ENCODE measurements at places on chromosomes 4 and X. TPM values are rescaled to one million over a fixed set of nuclear protein-coding genes. Genes with fewer than 3 reads are reported as not detected.

RAB33A gene
- total RNA-seq, result 1.3 TPM

DNA sequence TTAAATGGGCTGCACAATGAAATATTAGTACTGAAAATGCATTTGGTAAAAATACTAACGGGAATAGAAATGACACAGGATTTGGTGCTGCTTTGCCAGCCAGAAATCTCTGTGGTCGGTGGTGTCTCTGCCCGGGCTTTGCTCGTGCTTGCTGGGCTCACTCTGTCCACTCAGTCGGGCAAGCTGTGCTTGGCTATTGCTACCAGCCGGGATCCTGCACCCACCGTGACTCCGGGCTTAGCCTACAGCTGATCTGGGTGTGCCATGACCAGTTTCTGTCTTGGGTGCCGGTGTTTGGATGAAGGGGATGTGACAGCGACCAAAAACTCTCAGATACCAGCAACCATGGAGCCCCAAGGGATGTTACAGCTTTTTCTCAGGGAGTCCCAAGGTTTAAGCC lies 487.7 kb downstream of the TECRL start:
- no peaks in the 10 kb centered on the region for H3K27me3 ChIP-seq
- DNase-seq, result peak; percentile 53
- H3K4me1 ChIP-seq, result no peaks in the 10 kb centered on the region
- H3K36me3 ChIP-seq, result no peaks in the 10 kb centered on the region

PITX2 gene
- 0.95 TPM for total RNA-seq

F11 gene
- 0.14 TPM for total RNA-seq

GRCh38 chr4:5783486-5783885 lies 72.5 kb downstream of the EVC start:
- peak; percentile 26 for DNase-seq
- no peaks in the 10 kb centered on the region for H3K4me1 ChIP-seq
- no peak overlapping the region for H3K27ac ChIP-seq
- H3K4me3 ChIP-seq, result no peak overlapping the region
- H3K27me3 ChIP-seq, result no peaks in the 10 kb centered on the region

- no peak for DNase-seq
- no peak overlapping the region for H3K27ac ChIP-seq
- no peaks in the 10 kb centered on the region for H3K36me3 ChIP-seq
- H3K4me1 ChIP-seq, result no peaks in the 10 kb centered on the region
These were observed 147.2 kb downstream of the OPHN1 start for GRCh38 chrX:68286076-68286475.

KIF4A gene
- total RNA-seq, result 0.16 TPM

All from sigmoid colon (tissue), 7 donors.